ENCODE measurements at places on chromosomes 16 and 17.

GRCh38 chr17:45050481-45051059 is 862 bp downstream of the DCAKD start:
- no peak for DNase-seq

DNA sequence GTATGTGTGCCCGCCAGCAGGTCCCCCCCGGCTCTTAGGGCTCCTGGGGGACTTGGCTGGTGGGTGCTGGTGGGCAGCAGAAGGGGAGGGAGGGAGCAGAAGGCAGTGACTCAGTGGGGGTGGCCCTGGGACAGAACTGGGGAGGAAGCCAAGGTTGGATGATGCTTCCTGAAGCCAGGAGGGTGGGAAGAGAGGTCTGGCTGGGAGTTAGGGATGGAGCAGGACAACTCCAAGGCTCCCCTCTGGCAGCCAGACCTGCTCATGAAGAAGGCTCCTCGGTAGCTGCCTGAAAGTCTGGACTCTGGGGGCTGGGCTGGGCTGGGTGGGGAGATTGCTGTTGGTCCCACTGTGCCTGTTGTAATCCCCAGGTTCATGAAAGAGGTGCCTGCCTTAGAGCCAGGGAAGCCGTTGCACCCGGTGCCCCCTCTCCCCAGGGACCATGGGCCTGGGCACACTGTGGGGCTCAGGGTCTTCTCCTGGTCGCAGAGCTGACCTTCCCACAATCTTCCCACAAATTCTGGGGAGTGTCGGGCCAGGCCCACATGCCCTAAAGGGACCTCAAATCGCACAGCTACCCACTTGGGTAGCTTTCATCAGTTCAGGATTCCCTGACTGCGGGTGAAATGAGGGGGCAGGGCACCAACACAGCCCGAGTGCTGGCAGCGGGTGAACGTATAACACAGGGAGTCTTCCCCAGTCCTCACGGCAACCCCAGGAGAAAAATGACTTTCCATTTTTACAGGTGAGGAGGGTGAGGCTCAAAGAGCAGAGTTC is 1.1 kb upstream of the PLEKHG4 start:
- peak; percentile 88 for DNase-seq

DNA sequence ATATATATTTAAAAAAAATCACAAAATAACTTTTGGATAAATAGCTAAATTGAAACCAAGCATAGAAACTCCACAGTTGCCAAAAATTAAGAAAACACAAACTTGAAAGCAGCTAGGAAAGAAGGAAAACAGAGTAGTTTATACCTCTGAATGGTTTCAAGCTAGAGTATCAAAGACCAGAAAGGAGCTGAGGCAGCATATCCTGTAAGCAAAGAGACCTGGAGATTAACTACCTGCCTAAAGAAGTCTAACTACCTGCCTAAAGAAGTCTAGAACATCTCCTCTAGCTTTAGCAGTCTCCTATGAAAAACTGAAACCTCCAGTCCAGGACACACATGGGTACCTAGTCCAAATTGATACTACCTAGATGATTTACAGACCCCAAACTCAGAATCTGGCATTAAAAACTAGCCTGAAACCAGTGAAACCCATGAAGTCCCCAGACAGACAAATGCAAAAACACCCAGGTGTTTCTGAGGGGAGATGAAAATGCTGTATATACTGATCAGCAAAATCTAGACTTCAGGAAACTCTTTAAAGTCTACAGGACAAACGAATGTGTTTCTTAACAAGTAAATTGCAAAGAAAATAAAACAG is 17.6 kb downstream of the APPBP2 start:
- no peak for DNase-seq

- no peak for DNase-seq
These were observed 54.3 kb upstream of the RBFOX3 start for GRCh38 chr17:79664930-79665737.

GRCh38 chr16:53999841-54000240 is 286.7 kb downstream of the IRX3 start:
- DNase-seq, result peak; percentile 75

GRCh38 chr16:27843800-27844199 is 219.7 kb downstream of the GSG1L start:
- DNase-seq, result no peak

DNA sequence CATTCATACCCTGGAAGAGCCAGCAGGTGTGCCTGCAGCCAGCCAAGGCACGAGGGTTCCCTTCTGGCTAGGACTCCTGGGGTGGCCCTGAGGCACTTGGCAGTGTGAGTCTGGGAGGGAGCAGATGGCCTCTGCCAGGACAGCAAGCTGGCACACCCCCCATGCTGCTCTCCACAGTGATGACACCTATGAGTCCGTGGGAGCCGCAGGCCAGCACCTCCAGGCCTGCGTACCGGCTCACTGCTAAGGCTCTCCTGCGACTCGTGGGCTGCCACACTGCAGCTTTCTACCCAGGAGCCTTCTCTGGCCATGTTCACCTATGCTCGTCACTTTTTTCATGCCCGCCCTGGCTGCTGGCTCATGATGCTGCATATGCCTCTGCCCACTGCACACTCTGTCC is 68.1 kb downstream of the NDEL1 start:
- DNase-seq, result no peak

DNA sequence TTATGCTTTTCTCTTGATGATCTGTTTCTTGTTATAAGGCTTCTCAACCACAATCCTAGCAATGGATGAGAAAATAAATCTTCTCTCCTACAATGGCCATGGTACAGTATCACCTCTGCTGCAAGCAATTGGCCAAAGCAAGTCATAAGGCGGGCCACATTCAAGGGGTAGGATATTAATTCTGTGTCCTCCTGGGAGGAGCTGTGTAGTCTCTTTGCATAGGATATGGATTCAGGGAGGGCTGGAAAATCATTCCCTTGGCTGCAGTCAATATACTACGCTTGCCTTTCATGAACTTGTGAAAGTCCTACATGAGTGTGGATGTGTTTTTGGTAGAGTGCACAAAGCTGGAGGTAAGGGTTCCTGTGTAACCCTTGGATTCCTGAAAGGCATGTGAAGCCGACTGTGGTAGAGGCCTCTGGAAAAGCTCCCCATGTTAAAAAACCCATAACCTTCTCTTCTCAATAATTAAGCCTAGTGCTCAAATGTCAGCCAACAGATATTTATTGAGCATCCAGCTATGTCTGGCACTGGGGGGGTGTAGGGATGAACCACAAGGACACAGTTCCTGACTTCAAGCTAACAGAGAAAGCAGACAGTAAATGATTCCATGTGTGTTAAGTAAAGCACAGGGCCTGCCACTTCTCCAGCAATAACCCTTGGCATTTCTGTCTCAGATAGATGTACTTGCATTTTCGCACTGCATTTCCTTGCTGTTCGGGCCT is 147.6 kb upstream of the HS3ST3A1 start:
- no peak for DNase-seq

- DNase-seq, result no peak
These were observed 27.3 kb upstream of the ITGA2B start for GRCh38 chr17:44416558-44417289.

DNA sequence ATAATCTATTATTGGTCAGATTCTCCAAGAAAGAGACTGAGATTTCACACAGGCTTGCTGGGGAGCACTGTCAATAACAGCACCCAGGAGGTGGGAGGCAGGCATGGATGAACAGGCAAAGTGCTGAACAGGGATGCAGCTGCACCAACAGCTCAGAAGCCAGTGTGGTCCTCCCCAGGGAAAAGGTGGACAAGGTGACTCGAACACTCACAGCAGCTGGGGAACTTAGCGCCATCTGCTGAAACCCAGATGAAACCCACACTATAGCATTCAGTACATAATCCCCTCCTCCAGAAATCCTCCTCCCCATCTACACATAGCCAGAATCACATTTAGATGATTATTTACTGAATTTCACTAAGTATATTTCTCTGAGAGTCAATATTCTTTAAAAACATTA is 255.2 kb upstream of the WSB1 start:
- no peak for DNase-seq

Measured in astrocyte (in vitro differentiated cells and primary cell).